ENCODE measurements at places on chromosomes 3 and 15.

- DNase-seq = no peak
These were observed 56.2 kb upstream of the DLG1 start for GRCh38 chr3:197354568-197355001.

GRCh38 chr15:37015035-37015434, 85.3 kb downstream of the MEIS2 start:
- DNase-seq = no peak

- no peak for DNase-seq
These were observed 234.5 kb downstream of the SATB1 start for GRCh38 chr3:18190646-18191045.

GRCh38 chr15:79004336-79004735, 59.5 kb upstream of the CTSH start:
- DNase-seq = peak; percentile 98

DNA sequence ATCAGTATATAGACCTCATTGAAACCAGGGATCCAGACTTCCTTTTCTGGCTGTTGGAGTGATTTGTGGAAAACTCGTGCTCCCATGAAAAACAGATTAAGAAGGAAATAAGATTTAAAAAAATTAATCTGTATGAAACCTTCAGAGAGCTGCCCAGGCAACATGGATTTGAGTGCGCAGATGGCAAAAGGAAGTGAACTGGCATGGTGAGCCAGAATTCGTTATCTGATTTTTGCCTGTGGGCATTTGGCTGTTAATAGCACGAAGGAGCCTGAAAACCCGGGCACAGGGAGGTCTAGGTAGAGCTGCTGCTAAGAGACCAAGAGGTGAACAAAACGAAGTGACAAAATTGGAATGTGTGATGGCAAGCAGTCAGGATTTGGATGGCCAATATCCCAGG, 19.1 kb upstream of the SPINK8 start:
- DNase-seq = no peak

GRCh38 chr3:4849739-4850138, 129.5 kb upstream of the BHLHE40 start:
- no peak for DNase-seq

DNA sequence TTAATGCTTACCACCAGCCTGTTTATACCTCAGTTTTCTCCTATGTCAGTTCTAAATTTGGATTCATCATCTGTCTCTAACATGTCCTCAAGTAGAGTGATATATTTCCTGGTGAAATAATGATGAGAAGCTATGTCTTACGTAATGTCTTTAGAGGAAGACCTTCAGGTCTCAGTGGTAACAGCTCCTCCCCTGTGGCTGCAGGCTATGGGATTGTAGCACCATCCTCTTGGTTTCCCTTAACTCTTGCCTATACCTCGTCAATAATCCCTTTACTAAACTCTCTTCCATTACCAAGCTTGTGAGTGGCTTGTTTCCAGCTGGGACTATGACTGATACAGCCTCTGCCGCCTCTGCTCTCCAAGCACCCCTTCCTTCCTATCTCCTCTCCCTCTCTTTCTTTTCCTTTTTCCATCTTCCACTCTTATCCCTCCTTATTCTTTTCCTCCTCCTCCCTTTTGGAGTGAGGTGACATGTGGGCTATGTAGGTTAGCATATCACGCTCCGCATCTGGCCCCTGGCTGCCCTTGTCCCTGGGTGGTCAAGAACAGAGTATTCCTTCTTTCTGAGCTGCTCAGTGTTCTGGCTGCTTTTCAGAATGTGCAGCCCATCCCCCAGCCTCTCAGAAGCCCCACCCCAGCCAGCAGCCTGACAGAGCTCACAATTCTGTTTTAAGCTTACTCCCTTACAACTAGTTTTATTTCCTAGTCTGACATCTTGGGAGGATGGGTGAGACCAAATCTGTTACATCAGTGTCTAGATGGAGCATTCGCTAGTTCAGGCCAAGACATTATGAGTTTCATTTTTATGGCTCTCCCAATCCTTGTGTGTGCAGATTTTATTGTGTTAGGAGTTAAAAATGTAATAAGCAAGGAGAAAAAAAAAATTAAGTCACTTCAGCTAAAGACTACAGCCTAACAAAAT, 75.0 kb upstream of the RNU6-1 start:
- DNase-seq = no peak

GRCh38 chr3:183698318-183698751, 738 bp downstream of the YEATS2 start:
- no peak for DNase-seq

DNA sequence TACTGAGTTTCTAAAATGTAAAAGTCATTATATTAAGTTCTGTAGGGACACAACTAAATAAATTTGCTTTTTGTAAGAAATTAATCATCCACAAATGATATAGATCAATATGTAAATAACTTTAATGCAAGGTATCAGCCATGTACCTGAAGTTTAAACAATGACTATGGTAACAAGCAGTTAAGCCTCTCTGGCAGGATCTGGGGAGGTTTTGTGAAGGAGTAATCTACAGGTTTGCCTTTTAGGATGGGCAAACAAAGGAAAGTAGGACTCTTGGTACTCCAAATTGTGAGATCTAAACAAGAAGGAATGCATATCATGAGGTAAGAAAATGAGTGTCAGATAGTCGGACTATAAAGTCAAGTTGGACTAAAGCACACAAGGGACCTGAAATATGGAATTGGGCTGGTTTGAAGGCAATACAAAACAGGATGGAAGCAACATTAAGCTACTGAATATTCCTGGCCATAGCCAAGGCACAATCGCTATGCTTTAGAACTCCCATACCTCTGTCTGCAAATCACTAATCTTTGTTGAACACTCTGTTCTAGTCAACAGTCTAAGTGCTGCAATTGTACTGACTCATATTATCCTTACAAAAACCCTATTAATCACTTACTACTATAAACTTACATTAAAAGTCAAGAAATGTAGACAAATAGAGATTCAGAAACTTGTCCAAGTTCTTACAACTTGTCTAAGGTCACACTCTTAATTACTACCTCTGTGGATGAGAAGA, 412.8 kb downstream of the DIPK2A start:
- DNase-seq = no peak

DNA sequence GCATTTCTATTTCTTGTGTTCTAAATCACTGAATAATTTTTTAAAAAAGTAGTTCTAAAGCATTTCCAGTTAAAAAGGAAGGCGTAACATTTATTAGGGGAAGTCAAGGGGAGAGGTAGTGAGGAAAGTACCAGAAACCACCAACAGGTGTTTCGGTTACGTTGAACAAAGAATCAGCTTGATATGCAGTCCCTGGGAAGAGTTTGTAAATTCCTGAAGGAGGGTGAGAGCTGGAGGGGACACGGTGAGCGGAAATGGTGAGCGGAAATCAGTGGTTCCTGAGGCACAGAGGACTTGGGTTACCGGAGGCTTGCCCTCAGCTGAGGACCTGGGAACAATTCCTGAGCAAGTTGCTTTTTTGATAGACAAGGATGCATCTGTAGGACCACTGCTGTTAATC, 17.8 kb downstream of the MAP2K1 start:
- DNase-seq = peak; percentile 47

DNA sequence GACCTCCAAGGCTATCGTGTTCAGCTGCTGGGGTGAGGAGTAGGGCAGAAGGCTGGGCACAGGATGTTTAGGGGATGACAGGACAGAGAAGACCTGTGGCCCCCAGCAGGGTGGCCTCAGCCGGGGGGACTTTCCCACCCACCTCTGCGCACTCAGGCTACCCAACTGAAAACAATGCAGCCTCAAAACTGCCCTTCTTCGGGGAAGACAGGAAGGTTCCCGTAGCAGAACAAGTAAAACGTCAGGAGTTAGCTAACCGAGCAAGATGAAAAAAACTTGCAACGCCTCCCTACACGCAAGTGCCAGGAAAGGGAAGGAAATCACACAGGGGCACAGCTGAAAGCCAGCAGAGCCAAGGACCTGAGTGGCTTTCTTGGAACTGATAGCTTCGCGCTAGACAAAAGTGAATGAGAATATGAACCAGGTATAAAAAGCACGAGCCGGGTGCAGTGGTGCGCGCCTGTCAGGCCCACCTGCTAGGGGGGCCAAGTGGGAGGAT, 38.4 kb upstream of the FURIN start:
- peak; percentile 78 for DNase-seq

GRCh38 chr3:183149915-183150750, 12.4 kb downstream of the LAMP3 start:
- DNase-seq = no peak

GRCh38 chr3:185935465-185936272, 2.1 kb downstream of the TRA2B start:
- DNase-seq = no peak

DNA sequence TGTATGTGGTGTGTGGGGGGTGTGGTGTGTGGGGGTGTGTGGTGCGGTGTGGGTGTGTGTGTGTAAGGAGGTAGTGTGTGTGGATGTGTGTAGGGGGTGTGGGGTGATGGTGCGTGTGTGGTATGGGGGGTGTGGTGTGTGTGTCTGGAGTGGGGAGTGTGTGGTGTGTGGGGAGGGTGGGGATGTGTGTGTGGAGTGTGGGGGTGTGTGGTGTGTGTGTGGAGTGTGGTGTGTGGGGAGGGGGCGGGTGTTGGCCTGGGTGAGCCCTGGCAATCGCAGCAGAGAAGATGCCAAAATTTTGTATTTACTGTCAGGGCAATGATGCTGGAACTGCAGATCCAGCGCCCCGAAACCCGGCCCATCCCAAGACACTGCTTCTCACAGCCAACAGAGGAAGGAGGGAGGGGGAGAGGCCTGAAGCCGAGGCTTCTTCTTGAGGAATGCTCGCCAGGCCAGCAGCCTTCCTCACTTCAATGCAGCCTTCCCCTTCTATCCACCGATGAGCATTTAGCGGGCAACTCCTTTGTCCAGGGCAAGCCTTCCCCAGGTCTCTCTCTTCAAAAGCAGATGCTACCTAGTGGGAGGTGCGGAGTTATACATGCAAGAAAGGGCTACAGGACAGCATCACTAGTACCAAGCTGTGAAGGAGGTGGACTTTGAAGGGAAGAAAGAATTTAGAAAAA, 11.9 kb upstream of the SRP14 start:
- DNase-seq = no peak

DNA sequence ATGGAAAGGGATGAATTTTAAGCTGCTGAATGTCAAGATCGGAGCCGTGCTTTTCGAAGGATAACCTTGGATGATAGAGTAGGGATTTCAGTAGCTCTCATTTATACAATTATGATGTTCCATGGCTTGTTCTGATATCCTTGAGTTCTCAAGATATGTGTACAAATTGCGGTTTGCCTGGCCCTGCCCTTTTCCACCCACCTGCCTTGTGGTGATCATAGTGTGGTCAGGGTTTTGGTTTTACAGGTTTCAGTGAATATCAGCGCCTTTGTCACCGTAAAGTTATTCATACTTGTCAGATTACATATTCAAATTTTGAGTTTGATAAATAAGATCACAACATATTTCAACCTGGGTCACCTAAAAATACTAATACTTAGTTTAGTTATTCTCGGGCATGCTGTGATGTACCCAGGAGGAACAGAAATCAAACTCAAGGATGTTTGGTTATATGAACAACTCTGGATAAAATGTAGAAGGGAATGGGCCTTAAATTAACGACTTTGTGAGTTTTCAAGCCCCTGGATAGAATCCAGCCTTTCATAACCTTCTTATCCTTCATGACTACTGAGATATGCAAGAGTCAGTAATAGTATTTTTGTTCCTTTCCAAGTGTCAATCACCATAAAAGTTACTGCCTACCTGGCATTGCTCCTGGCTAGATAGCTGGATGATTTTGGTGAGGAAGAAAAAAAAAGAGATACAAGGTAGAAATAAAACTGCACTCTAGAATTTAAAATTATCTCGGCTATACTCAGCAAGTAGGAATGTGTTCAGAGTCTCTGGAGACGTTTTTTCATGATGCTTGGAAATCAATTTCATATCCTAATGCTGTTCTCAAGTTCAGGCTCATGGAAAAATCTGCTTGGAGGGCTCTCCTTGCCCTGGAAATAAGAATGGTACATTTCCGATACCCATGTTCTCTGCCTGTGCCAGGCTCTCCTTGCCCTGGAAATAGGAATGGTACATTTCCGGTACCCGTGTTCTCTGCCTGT, 209.2 kb upstream of the TPRG1 start:
- DNase-seq = no peak

- DNase-seq = peak; percentile 87
These were observed 10.9 kb downstream of the TM2D3 start for GRCh38 chr15:101641129-101641764.

DNA sequence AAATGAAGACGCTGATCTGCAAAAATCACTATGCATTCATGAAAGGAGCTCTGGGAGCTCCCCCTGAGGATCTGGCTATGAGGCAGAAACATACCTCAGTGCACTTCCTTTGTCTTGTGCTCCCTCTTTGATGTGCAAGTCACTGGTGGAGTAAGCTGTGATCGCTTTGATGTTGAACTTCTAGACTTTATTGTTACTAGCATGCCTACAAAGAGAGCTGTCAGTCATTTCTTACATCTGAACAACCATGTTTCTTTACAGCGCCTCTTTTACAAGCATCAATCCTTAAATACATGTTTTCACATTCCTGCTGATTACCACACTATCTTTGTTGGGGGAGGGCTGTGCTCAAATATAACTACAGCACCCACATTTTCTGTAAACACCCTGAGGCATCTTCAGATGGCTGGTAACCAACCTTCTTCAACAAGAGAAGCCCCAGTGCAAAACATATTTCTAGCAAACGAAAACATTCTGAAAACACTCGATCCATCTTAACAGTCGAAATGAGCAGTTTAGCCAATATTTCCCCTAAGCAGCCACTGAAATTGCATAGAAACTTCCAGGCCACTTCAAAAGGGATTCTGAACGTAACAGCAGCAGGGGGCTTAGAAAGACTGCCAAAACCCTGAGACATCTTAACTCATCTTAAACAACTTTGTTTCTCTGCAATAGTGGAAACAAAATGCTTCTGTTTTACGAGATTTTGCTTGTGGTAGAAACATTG, 101.9 kb upstream of the ICE2 start:
- DNase-seq = no peak

Measured in KBM-7 (cell line).